ENCODE measurements at places on chromosomes 5 and 9.

DNA sequence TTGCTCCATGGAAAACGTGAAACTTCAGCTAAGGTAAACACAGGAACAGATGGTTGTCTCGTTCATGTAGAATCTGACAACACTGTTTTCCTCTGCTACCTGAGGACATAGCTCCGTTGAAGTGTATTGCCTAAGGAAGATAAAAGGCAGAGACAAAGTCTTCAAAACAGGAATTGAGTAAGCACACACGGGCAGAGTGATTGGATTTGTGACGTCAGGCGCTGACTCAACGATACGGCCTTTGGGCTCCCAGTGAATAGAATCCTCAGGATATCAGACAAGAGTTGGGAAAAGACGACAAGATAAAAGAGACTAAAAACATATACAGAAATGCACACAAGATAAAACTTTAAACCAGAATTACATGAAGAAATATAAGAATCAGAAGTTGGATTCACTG lies 787.1 kb upstream of the CTNND2 start:
- DNase-seq: no peak

GRCh38 chr9:111029260-111029659 lies 9.0 kb downstream of the LPAR1 start:
- DNase-seq: peak; percentile 7

DNA sequence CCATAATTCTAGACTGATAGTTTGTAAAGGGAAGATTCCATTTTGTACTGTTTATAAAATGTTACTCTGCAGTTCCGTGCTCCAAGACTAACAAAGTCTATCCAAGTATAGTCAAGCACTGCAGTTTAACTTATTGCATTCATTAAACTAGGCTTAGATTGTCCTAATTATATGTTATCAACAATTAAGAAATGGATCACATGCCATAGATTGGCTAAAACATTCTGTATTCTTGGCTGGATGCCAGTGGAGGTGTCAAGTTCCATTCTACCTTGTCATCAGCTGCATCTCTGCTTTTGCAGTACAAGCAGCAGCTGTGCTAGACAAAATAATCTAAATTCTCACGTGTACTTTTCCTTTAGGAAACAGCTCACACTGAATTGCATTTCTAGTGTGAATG lies 69.4 kb upstream of the MEF2C start:
- no peak for DNase-seq

DNA sequence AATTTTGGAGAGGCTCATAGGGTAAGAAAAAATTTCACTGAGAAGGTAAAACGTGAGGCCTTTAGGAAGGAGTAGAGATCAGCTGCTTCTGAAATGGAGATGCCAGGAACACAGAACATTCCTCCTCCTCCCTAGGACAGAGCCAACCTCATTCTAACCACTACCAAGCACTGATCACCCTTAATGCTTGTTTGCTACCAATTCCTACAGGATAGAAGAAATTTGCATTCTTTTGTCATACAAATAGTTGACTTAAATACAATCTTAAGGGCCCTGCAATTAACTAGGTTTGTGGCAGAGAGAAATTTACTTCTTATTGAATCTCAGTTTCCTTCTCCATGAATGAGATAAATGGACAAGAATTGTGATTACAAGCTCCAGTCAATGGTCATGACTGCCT lies 780.2 kb upstream of the WWC1 start:
- DNase-seq: no peak

Data from inflammatory macrophage treated with lipopolysaccharide for 1 hour (primary cell).